ENCODE measurements at places on chromosomes 1 and 21.
A peak's percentile ranks its signal among the peaks of the same experiment; 100 is the strongest.

DNA sequence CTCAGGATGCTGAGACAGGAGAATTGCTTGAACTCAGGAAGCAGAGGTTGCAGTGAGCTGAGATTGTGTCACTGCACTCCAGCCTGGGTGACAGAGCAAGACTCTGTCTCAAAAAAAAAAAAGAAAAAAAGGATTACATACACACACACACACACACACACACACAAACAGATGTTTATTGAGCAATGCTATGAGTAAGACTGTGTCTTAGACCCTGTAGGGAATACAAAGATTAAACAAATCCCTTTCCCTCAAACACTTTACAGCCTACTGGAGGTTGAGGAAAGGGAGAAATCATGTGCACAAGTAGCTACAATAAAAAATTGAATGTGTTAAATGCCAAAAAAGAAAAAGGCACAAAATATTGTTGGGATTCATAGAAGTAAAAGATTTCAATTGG, 58.1 kb downstream of the RPAP2 start:
- DNase-seq: no peak

DNA sequence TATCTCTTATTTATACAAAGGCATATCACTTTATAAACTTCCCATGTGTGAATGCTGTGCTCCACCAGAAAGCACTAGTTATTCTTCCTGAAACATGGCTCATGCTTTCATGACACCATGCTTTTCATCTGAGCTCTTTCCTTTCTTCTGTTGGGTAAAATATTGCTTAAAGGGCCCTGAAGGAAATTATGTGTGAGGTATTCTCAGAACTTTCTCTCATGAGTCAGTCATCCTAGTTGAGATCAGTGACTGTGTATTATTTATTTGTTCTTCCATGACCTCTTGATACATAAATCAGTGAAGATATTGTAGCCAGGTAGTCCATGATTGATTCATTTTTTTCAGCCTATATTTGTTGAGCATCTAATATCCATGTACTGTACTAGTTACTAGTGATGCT, 54.8 kb downstream of the CYP2J2 start:
- no peak for DNase-seq

- DNase-seq: no peak
Measured at GRCh38 chr1:112457955-112458354, 50.8 kb upstream of the WNT2B start.

- no peak for DNase-seq
Measured at GRCh38 chr1:46659307-46659870, 8.8 kb downstream of the ATPAF1 start.

DNA sequence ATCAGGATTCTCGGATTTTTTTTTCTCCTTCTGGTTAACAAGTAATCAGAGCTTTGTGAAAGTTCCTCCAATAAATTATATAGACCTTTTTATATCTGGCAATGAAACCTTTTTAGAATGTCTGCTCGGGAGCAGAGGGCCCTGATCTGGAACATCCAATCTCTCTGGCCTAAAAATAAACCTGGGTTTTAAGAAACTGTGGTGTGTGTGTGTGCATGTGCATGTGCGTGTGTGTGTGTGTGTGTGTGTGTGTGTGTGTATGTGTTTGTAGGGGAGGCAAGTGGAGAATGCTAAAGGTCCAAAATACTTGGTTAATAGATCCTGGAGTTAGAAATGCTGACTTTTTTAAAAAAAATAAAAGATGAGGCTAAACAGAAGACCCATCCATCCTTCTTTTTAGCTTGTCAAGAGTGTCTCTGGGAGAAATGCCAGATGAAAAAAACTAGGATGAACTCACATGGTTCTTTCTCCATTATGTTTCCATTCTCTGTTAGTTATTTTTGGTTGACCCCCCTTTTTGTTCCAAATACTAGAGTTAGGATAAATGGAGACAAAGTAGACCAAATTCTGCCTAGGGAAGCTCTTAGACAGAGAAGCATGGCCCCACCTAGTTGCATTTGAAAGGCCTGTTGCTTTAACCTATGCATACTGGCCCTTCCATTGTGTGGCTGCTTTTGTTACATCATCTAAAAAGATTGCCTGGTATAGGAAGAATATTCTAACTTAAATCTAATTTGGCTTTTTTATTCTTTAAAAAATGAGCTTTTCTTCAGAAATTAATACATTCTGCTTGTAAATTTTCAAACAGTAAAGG, 175.9 kb downstream of the PAPPA2 start:
- DNase-seq: no peak

GRCh38 chr1:166017395-166017794, 149.4 kb downstream of the FAM78B start:
- DNase-seq: no peak

GRCh38 chr1:47555841-47556560, 118.2 kb downstream of the FOXD2 start:
- no peak for DNase-seq

GRCh38 chr1:204072931-204073836, at the start of gene SOX13:
Gene SOX13, plus strand, starts transcription at chr1:204073115. Its CDS starts 39,801 bp downstream, at chr1:204112916.
- peak; percentile 24 for DNase-seq

DNA sequence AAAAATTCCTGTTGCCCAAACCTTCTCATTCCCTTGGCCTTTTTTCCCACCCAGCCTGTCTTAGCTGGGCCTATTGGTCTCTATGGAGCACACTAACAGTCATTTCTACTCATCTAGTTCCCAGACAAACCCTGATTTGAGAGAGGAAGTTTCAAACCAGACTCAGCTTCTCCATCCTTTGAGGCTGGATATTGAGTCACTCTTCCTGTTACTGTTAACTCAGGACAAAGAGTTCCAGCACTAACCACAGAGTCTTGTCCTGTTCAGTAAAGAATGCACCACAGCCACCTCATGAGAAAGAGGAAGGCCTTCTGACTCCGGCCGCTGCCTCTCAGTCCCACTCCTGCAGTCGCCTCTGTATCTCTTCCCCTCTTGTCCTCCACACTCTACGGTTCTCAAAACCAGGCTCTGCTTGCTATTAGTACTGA, 137.8 kb downstream of the PTPRC start:
- no peak for DNase-seq

- DNase-seq: no peak
Measured at GRCh38 chr21:46517361-46517760, 58.7 kb downstream of the DIP2A start.

GRCh38 chr1:11924334-11925195, 1.7 kb downstream of the KIAA2013 start:
- DNase-seq: no peak

DNA sequence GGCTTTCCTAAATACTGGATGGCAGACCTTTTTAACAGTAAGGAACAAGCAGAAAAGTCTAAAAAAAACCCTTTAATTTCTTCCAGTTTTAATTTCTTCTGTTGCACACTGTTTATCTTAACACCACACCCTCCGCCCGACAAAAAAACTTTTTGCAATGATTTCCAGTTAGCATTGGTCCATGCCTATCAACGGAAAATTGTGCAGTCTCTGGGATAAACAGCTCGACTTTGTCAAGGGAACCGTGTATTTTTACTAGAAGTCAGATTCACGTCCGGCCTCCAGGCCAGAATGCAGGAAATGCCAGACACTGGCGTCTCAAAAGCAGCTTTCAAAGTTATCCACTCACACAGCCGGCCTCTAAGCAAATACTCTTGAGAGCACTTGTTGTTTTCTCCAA, 378 bp upstream of the NUP210L start:
- no peak for DNase-seq

GRCh38 chr21:39673736-39674135, 61.0 kb downstream of the B3GALT5 start:
- peak; percentile 7 for DNase-seq

- DNase-seq: no peak
Measured at GRCh38 chr1:26696654-26697430, 1.0 kb downstream of the ARID1A start.

GRCh38 chr21:28516991-28517592, 475.6 kb downstream of the LTN1 start:
- peak; percentile 16 for DNase-seq

GRCh38 chr1:178541829-178542553, 29.1 kb downstream of the TEX35 start:
- DNase-seq: peak; percentile 2

DNA sequence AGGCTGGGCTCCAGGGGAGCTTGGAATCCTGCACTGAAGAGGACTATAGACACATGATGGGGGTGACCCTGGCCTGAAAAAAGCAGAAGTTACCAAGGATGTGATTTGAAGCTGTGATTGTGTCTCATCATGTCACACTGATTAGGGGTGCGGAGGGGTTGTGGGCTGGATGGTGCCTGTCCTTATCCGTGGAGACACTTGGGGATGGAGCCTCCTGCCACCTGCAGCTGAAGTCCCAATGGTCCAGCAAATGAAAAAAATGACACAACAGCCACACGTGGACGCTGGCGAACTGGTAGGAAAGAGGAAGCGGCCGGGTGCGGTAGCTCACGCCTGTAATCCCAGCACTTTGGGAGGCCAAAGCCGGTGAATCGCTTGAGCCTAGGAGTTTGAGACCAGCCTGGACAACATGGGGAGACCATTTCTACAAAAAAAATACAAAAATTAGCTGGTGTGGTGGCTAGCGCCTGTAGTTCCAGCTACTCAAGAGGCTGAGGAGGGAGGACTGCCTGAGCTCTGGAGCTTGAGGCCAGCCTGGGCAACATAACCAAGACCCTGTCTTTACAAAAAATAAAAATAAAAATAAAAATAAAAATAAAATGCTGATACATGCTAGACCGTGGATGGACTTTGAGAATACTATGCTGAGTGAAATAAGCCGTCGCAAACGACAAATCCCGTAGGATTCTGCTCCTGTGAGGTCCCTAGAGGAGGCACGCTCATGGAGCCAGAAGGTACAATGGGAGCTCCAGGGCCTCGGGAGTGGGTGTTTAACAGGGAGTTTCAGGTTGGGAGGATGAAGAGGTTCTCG, 838 bp upstream of the IBA57 start:
- no peak for DNase-seq

- no peak for DNase-seq
Measured at GRCh38 chr1:63819795-63820194, 46.0 kb downstream of the ROR1 start.

DNA sequence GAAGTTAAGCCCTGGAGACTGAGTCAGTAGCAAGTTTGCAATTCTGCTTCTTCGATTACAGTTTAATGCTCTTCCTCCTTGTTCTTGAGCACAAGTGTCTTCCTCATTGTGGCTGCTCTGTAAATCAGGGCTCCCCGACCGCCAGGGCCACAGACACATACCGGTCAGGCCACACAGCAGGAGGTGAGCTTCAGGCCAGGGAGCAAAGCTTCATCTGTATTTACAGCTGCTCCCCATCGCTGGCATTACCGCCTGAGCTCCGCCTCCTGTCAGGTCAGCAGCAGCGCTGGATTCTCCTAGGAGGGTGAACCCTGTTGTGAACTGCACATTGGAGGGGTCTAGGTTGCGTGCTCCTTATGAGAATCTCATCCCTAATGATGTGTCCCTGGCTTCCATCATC, 1.7 kb upstream of the TRAPPC10 start:
- DNase-seq: no peak

- no peak for DNase-seq
Measured at GRCh38 chr21:36783612-36784374, 84.9 kb downstream of the SIM2 start.

GRCh38 chr1:183632964-183633363, 2.6 kb downstream of the ARPC5 start:
- no peak for DNase-seq

GRCh38 chr1:213899413-213899812, 88.4 kb upstream of the PROX1 start:
- DNase-seq: no peak

DNA sequence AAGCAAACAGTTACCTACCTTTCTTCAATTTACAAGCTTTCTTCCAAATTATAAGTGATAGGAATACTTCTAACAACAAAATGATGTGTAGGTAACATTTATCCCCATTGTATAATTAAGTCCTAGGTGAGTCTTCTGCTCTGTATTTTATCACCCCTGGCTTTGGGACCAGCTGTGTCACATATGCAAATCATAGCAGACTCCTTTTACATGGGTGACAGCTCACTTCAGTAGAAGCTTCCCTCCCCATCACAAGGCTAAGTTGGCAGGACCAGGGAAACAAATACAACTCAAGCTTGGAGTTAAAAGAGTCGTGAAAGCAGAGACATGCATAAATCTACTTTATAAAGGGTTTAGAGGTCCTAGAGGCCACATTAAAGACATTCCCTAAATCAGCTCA, 121.1 kb upstream of the RUNX1 start:
- no peak for DNase-seq

- DNase-seq: no peak
Measured at GRCh38 chr1:158931055-158931737, at the start of gene PYHIN1. Gene PYHIN1, plus strand, starts transcription at chr1:158931552. Its CDS starts 5,359 bp downstream, at chr1:158936911.

- no peak for DNase-seq
Measured at GRCh38 chr1:79113836-79114235, 107.3 kb upstream of the ADGRL4 start.

DNA sequence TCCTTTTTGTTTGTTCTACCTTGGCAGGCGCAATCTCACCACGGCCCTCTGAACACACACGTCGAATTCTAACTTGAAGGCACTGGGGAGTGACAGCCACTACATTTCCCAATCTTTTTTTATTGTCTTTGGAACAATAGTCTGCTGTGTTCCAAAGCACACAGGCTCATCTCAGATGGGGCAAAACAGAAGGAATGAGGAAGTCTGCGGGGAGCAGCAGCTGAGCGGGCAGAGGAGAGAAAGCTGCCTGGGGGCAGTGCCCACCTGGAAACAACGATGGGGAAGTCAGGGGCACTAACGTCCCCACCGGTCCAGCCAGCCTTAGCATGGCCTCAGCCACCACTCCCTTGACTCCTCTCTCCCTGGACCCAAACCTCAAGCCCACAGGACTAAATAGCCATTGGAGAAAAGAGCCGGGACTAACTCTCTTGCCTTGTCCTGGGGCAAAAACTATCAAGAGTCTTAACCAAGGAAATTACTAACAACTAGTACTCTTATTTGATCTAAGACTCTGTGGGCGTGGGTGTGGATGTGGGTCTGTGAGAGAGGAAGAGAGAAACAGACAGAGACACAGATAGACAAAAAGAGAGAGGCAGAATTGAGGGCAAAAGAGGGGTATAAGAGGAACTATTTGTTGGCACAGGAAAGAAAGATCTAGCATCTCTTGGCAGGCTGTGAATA, 34.2 kb downstream of the SYF2 start:
- DNase-seq: no peak

GRCh38 chr1:12098786-12099185, 35.7 kb downstream of the TNFRSF8 start:
- DNase-seq: no peak

GRCh38 chr1:14739082-14739832, 140.8 kb downstream of the KAZN start:
- DNase-seq: no peak

GRCh38 chr1:235571482-235571881, 67.2 kb upstream of the B3GALNT2 start:
- DNase-seq: no peak

DNA sequence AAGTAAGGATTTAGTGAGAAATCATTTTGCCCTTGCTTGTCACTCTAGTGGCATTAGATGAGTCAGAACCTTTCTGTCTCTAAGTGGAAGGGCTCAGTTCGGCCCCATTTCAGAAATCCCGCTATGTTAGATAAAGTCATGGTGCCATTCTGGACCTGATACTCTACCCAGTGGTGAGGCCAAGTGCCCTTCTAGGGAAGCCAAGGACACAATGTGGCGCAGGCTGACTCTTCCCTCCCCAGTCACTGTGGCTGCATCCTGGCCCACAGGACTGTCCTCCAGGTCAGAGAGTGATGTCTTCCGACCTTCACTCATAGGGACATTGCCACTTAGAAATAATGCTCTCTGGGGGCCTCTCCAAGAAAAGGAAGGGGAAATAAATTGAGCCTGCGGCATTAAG, 48.3 kb upstream of the MTR start:
- DNase-seq: no peak
